ENCODE measurements at places on chromosomes 6 and 20. TPM values are rescaled to one million over a fixed set of nuclear protein-coding genes. Genes with fewer than 3 reads are reported as not detected.

Gene SYNDIG1
- 7.9 TPM for polyA plus RNA-seq

Gene ZSWIM3
- polyA plus RNA-seq, result 5.6 TPM

Gene PTPRT
- 0.56 TPM for polyA plus RNA-seq

- DNase-seq, result no peak
Measured at GRCh38 chr6:149055195-149055899, 262.2 kb upstream of the TAB2 start.

DNA sequence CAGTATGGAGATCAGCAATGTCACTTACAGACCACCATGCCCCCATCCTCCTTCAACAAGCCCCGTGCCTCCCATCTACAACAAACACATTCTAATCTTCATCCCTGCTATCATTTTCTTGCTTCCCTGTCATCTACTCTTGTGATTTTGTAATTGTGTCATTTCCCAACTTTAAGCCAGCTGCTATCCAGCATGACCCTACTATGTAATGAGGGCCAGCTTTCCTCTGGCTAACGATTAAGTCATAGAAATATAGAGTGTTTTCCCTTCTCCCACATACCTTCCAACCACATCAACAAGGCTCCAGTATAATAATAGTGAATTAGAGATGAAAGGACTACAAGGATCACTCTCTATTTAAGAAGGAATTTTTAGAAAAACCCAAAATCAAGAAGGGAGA is 607.0 kb downstream of the TENT5A start:
- no peak for DNase-seq

DNA sequence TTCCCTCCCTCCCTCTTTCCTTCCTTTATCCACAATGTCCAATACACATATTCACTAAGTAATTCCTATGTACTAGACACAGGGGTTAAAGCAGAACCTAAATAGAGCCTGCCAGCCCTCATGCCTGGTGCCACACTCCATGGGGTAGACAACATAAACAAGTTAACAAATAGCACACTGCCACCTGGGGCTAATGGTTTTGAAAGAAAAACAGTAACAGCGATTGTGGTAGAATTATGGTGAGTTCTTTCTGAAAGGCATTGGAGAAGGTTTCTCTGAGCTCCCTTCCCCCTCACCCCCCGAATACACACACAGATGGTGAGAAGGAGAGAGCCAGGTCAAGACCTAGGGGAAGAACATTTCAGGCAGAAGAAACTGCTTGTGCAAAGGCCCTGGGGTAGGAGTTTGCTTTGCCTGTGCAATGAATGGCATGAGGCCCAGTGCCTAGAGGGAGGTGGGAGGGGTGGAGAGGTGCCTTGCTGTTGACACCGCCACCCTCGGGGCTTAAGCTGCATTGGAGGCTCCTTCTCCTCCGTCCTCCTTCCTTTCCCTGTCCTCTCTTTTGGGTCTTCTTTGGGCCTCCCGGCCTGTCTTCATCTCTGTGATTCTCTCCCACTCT is 502.4 kb upstream of the SULF2 start:
- DNase-seq, result no peak

GRCh38 chr6:53103993-53104675 is 38.9 kb downstream of the FBXO9 start:
- no peak for DNase-seq

DNA sequence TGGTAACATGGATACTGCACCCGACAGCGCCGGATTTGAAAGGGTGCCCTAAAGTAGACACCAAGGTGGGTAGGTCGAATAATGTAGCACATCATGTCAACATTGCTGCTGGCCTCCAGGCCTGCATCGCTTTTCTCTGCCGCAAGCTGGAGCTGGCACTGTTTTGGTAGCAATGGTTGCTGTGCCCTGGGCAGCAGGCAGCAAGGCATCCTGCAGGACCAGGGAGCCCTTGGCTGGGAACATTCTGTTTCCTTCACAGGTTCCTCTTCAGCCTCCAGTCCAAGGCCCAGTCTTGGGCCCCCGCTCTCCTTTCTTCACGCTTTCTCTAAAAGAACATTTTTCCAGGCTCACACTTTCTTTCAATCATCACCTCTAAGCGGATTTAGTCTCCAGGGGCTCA is 365.8 kb upstream of the JARID2 start:
- DNase-seq, result no peak

- no peak for DNase-seq
Measured at GRCh38 chr20:61352346-61353260, 100.5 kb downstream of the CDH4 start.
